H54 (cell line): ENCODE measurements at places on chromosomes 7 and 10.

DNA sequence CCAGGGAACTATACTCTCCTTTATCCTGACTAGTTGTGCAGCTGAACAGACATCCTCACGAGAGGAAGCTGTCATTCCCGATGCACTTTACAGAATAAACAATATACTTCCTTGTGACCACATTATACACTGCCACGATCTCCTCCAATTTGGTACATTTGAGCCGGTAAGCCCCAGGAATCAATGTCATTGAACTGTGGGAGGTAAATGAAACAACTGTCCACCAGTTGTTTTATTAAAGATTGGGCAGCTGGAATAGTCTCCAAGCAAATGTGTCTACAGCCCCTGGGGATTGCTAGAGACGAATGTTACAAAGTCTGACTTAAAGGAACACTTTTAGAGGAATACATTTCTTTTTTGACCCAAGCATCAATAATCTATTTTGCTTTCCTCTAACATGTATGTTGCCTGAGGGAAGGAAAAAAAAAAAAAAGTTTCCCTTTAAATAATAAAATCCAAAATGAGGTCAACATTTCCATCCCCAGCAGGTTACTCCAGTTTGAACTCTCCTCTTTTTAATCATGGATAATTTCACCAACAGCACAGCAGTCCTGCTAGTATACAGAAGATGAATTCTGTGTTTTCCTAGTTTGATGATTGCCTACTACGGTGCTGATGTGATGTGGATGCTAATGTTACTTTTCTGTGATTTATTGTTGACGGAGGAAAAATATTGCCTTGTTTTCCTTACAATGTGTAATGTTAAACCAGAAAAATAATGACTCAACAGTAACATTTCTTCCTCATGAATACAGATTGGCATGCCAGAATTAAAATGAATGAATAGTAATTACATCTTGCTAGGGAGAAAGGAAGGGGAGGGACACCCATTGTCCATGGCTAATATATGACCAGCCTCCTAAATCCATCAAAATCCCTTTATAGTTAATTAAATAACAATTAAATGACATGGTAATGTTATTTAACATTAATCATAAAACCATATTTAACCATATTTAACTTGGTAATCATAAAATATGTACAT, 360.9 kb downstream of the NEBL start:
- DNase-seq = no peak

DNA sequence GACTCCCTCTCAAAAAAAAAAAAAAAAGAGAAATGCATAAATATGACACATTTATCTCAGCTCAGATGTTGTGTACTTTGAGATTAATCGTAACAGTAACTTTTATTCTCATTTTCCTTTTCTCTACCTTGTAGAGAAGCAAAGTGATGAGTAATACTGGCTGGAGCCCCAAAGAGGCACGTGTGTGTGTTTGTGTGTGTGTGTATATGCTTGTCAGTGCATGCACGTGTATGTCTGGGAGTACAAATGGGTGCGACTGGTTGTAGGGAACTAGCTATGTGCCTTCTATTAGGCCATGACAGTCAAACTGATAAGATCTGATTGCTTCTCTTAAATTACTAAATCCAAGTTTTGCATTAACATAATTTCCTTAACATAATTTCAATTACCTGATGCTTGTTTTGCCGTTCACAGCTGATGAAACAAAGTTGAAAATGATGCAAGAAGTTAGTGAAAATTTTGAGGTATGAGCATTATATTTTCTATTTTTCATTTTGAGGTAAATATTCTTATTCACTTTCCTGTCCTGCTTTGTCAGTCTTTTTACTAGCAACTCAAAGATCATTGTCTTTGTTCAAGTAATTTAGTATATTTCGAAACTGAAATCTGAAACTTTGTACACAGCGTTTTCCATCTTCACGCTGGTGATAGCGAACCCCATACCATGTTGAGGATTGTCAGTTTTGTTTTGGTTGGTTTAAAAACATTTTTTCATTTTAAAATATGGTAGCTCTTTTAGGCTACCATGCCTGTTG, 3.4 kb downstream of the TRRAP start:
- DNase-seq = no peak

- DNase-seq = no peak
Measured at GRCh38 chr7:57868771-57869483, 418.9 kb downstream of the ZNF716 start.

GRCh38 chr10:128549101-128549608, 422.9 kb upstream of the MKI67 start:
- DNase-seq = no peak
